ENCODE measurements at places on chromosomes 16 and 17. TPM values are rescaled to one million over a fixed set of nuclear protein-coding genes. Genes with fewer than 3 reads are reported as not detected.

SPN gene
- total RNA-seq, result 0.88 TPM

SOX8 gene
- 61.3 TPM for total RNA-seq

PIK3R5 gene
- total RNA-seq, result 2.5 TPM

MVD gene
- 64.3 TPM for total RNA-seq

TNK1 gene
- total RNA-seq, result 0.79 TPM

PTX4 gene
- total RNA-seq, result 0.11 TPM

MYH1 gene
- not detected for total RNA-seq

TBC1D3H gene
- not detected for total RNA-seq

RPRML gene
- 0.40 TPM for total RNA-seq

GAST gene
- total RNA-seq, result not detected

TUBG2 gene
- 26.9 TPM for total RNA-seq

CRHR1 gene
- total RNA-seq, result 1.9 TPM

LGALS3BP gene
- 96.3 TPM for total RNA-seq

PPP1R27 gene
- total RNA-seq, result not detected

FOXC2 gene
- 9.6 TPM for total RNA-seq

Measured in spinal cord (tissue), 10 donors.